ENCODE measurements at places on chromosomes 16 and 17.

- DNase-seq: peak; percentile 45
Observed at GRCh38 chr17:9878786-9879525, 26.1 kb downstream of the RCVRN start.

- no peak for DNase-seq
Observed at GRCh38 chr17:57666201-57666870, 78.8 kb downstream of the CCDC182 start.

DNA sequence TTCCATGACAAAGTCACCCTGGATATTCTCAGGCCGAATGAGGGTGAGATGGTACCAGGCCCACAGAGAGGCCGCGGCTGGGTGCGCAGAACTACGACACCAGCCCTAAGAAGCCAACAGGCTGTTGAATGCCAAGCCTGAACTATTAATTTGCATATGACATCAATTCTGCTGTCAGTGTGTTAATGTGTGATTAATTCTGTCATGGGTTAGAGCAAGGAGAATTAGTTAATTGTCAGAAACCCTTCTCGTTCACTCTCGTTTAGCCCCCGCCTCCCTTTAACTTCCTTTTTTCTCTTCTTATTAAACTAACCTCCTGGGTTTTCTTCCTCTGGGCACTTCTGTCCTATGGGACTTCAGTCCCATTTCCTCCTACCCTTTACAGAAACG is 123.4 kb downstream of the ZFHX3 start:
- DNase-seq: no peak

DNA sequence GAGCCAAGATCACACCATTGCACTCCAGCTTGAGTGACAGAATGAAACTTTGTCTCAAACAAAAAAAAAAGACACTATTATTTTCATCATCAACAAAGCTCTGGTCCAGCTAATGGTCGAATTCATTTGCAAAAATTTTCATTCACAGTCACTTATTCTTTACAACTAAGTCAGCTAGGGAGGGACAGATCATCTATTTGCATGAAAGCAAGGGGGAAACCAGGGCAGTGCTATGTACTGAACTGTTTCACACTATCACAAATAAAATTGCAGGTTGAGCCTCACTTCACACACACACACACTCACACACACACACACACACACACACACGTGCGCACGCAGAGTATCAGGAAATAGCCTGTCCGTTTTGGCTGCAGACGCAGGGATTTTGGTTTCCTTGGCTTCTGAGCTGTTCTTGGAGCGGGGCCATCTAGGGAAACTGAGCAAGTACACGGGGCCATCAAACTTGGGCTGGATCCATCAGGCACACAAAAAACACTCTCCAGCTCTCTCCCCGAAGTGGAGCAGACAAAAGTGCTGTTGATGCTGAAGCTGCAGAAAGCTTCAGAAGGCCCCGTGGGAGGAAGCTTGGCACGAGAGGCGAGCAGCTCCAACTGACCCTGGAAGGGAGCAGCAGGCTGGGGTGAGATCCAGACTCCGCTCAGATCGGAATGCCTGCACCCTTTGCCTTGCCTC is 44.3 kb upstream of the HELZ start:
- DNase-seq: no peak

DNA sequence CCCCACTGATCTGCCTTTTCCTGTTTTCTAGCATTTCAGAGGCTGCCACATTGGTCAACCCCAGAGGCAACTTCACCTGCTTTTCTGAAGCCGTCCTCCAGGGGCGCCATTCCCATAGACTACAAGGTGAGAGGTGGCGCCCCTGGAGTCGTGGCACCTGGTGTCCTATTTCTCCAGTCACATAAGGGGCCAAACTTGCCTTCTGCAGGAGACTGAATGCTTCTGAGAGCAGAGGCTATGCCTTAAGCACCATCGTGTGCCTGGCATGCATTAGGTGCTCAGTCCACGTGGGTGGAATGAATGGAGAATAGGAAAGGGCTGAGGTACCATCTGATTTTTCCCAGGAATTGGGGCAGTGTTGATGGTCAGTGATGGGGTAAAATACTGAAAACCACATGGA is 164.8 kb downstream of the HAPSTR1 start:
- peak; percentile 51 for DNase-seq

DNA sequence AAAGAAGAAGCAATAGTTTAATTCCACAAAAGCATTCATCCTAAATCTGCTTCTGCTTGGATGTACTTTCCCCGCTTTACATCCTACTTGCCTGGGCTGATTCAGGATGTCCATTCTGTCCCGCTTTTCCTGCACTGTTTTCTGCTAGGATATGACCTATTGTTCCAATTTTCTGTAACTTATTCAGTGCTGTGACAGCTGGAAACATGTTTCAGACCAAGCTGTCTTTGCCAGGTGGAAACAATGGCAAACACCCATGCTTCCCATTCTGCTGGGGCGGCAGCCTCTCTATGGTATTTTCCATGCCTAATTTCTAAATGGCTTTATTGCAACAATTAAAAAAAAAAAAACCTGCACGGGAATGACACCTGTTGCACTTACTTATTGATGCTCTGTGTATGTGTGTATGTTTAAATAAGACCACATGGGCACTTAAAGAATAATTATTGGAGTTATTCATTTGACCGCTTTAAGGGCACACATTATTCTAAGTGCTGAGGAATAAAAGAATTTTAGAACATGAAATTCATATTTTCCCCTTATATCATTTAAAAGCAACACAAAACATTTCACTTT is 21.0 kb downstream of the COQ7 start:
- DNase-seq: no peak

- DNase-seq: peak; percentile 30
Observed at GRCh38 chr16:78490847-78491246, 391.4 kb downstream of the WWOX start.

Measured in MCF 10A (cell line).